ENCODE measurements at places on chromosomes 7 and 10.

DNA sequence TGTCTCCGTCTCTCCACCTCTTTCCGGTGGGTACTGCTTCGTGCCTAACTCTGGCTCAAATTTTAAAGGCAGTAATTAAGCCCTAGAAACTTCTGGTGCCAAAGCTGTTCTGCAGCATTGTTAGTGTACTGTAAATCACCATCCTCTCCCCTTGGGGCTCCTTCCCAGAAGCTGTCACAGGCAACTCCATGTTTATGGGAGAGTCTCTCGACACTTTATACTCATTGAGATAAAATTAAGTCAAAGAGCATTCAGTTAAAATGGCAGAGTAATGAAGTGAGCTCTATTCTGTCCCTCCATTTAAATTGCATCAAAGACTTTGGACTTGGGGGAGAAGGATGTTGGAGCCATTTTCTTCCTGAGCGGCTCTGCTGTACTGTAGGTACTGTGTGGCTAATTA, 274.8 kb downstream of the SFMBT2 start:
- DNase-seq: no peak

DNA sequence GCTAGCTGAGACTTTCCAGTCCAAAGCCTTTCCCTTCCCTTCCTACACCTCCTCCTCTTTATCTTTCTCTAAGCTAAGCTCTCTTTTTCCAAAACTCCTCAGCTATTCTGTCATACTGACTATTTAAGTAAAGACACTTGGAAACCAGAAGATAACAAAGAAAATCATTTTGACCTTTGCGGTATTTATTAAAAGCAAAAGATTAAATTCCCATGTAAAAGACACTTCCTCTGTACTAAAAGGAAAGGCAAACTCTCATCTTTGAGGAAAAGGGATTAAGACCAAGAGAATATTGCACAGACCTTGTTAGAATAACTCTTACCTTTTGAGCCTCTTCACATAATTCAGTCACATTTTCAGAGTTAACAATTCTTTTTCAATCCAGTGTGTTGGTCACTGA, 15.8 kb downstream of the ST8SIA6 start:
- no peak for DNase-seq

DNA sequence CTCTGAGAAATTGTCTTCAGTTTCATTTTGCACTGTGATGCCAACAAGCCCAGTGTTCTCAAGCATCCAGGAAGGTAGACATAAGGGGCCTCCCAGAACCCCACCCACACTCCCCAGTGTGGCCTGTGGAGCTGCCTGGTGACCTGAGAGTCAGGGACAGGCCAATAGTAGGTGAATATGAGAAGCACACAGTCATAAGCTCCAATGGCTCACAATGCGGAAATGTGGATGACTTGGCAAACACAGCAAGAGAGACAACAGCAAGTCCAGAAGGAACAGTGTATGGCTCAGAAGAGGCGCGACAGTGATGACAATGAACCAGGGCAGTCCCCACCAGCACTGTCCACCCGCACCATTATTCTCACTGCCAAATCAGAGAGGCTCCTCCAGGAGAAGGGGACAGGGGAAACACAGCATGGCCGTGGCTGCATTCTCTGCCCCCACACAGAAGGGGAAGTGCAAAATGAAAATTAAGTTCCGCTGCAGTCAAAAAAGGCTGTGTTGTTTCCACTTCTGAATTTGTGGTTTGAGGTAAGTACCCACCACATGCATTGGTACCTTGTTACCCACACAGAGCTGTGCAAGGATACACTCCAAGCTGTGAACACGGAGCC, 419.8 kb downstream of the GRID1 start:
- DNase-seq: no peak

DNA sequence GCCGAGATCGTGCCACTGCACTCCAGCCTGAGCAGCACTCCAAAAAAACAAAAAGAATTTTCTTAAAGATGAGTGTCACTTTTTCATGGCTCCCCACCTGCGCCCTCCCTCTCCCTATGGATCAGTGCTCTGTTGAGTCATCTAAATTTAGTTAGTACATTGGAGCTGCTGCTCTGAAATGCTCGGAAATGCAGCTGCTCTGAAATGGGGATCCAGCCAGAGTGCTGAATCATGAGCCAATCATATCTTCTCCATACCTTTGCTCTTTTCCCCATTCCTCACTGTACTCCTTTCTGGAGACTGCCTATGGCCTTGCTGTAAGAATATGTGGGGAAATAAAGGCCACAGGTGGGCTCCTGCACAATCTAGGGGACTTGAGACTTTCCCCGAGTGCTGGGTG, 188.8 kb downstream of the ZNF438 start:
- no peak for DNase-seq

- DNase-seq: no peak
Observed at GRCh38 chr7:129780257-129780973, 168.9 kb downstream of the NRF1 start.

- no peak for DNase-seq
Observed at GRCh38 chr10:10959666-10960065, 58.0 kb upstream of the CELF2 start.

GRCh38 chr7:140640727-140641523, at the start of gene DENND2A:
Gene DENND2A (minus strand): TSS chr7:140640813. CDS start chr7:140602397, 38,416 bp downstream.
- DNase-seq: no peak

- DNase-seq: no peak
Observed at GRCh38 chr7:105773030-105773460, 103.4 kb downstream of the ATXN7L1 start.

DNA sequence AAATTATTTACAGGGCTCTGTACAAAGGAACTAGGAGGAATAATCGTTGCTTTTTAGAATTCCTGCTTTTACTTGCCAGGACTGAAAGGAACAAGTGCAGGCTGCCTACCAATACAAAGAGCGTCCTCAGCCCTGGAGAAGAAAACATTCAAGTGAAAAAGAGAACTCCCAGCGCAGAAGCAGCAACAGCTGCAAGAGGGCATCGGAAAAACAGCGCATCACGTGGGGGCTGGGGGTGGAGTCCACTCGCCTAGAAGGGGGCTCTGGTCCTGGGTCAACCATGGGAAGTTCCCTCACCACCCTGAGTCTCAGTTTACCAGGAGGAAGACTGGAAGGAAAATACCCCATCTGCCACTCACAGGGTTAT, 385 bp upstream of the C10orf90 start:
- DNase-seq: no peak

- no peak for DNase-seq
Observed at GRCh38 chr7:148535217-148535616, 55.3 kb upstream of the C7orf33 start.

DNA sequence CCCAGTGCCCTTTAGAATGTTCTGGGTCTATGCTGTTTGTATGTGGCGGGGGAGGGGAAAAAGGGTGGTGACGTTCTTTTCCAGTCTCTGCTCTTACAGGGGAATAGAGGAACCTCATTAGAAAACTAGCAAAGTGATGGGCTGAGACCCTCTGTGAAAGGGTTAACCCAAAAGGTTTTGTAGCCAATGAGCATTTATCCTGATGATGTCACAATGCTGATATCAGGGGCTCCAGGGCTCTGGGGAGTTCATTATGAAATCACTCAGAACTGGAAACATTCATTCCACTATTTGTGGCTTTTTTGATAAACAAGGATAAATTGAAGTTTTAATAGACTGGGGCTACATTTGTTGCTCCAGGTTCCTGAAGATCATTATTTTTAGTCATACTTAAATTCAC, 71.7 kb downstream of the ARID5B start:
- DNase-seq: no peak

- DNase-seq: no peak
Observed at GRCh38 chr7:5276611-5277010, 6.1 kb upstream of the SLC29A4 start.

DNA sequence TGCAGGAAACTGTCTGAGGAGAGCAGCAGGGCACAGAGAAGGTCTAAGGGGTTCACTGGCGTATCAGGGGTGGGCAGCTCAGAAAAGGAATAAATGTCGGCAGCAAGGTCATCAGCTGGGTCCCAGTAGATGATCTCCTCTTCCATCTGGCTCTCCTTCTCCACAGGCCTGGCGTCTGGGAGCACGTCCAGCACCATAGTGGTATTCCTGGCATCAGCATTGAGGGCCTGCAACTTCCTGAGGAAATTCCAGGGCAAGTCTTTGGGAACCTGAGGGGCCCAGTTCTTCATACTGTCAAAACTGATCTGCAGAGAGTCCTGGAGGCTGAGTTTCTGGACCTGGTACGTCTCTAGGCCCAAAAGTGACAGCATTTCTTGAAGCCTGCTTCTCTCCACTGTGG, 9.6 kb upstream of the MRPS24 start:
- no peak for DNase-seq

- DNase-seq: no peak
Observed at GRCh38 chr10:20707251-20707650, 189.9 kb downstream of the NEBL start.

GRCh38 chr10:79286318-79286951, 60.8 kb upstream of the PPIF start:
- no peak for DNase-seq

DNA sequence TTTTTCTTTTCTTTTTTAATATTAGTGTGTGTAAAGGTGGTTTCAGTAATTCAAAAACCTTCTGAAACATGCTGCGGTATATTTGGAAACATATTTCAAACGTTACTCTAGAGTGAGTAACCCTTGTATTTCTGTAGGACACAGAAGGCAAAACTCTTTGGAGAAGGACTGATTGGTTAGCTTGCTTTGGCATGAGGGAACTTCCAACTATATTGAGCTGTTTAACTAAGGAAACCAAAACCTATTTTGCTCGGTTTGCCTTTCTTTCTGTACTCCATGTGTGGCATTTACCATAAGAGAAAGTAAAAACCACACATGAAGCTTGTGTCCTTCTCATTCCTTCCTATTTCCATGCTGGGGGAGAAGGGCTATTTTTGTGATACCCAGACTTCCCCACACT, 149.8 kb downstream of the DYNC1I1 start:
- DNase-seq: peak; percentile 2

DNA sequence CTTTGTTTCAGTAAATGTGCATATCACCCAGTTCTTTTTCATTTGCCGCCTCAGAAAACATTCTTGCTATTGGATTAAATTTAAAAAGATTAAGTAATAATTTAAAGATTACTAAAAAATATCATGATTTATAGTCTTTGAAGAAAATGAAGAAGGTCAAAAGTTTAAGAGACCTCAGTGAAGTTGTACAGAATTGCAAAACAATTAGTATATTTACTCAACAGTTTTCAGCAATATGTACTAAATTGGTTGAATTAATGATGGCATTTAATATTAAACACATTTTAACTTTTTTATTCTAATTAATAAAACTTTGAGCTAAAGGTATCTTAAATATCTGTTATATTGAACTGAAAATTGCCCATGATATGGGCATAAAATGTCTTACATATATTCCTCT, 49.9 kb upstream of the KLF6 start:
- no peak for DNase-seq

DNA sequence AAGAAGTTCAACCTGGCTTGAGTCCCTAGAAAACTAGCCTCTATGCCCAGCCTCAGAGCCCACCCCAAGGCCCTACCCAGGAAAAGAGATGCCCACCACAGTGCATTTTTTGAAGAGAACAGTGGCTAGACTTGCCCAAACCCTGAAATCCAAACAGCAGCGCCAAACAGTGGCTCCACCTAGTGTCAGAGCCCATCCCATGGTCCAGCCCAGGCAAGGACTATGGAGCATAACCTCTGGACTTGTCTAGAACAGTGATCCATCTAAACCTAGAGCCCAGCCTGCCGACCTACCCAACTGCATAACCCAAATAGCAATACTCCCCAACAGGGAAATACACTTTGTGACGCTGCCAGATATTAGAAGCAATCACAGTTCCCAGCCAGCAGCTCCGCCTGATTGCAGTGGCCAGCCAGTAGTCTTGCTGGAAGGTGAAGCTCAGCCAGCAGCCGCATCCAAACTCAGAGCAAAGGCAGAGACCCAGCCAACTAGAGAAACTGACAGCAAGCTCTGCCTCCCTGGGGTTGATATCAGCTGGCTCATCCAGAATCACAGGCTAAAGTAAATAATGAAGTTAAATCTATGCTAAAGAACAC, 44.5 kb downstream of the HBP1 start:
- no peak for DNase-seq

GRCh38 chr7:98049034-98049433, 57.6 kb upstream of the LMTK2 start:
- no peak for DNase-seq

DNA sequence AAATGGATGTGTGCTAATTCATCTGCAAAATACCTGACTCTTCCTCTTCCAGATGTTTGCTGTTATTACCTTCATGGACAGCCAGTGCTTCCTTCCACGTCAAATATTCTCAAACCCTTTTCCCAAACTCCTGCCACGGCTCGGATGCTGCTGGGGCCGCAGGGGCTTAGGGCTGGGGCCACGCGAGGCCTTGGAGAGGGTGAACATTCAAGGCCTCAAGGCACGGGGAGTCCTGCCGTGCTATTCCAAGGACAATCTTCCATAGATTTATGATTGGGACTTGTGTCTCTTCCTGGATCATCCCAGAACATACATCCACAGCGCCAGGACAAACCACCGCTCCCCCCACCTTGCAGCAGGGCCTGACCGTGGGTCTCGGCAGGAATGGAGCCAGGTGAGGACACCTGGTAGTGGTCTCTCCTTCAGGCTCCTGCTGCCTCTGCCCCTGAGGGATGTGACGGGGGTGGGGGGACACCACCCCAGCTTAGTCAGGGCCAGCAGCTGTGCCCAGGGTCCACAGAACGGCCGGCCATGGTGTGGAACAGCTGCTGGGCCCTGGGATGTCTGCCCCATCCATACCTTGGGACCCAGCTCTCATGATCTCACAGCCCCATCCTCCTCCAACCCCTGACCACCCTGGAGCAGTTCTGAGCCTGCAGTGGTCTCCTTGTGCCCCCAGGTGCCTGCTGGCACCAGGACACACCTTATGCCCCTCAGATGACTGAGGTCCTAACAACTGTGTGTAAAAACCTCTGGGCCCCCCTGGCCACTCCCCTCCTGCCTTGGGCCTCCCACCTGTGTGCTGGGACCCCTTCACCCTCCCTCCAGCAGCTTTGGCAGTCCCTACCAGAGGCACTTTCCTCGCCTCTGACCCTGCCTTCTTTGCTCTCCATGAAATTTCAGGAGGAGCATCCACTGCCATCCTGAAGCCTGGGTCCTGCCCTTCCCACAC, 16.7 kb downstream of the VIPR2 start:
- no peak for DNase-seq

GRCh38 chr7:15174485-15174884, 271.9 kb upstream of the DGKB start:
- DNase-seq: no peak

DNA sequence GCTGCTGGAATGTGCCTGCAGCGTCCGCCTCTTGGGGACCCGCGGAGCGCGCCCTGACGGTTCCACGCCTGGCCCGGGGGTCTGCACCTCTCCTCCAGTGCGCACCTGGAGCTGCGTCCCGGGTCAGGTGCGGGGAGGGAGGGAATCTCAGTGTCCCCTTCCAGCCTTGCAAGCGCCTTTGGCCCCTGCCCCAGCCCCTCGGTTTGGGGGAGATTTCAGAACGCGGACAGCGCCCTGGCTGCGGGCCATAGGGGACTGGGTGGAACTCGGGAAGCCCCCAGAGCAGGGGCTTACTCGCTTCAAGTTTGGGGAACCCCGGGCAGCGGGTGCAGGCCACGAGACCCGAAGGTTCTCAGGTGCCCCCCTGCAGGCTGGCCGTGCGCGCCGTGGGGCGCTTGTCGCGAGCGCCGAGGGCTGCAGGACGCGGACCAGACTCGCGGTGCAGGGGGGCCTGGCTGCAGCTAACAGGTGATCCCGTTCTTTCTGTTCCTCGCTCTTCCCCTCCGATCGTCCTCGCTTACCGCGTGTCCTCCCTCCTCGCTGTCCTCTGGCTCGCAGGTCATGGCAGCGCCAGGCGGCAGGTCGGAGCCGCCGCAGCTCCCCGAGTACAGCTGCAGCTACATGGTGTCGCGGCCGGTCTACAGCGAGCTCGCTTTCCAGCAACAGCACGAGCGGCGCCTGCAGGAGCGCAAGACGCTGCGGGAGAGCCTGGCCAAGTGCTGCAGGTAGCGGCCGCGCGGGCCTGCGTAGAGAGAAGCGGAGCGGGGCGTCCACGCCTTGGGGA, 645 bp downstream of the SLC26A4 start:
- no peak for DNase-seq
